ENCODE measurements at places on chromosomes 2 and 18.

DNA sequence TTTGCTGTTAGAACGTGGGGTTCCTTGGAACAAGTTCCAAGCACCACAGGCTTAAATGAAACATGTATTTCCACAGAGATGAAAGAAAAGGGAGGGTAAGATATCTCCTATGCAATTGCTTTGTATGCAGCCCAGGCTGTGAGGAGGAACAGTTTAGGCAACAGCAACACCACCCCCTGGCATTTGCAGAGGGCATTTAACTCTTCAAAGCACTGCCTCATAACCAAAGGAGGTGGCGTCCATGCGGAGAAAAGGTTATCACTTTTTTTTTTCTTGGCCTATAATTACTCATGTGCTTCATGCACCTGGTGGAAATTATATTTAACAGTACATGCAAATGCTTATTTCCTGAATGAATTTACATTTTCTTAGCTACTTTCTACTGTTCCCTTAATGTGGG, 286.0 kb downstream of the LPIN1 start:
- no peak for DNase-seq

DNA sequence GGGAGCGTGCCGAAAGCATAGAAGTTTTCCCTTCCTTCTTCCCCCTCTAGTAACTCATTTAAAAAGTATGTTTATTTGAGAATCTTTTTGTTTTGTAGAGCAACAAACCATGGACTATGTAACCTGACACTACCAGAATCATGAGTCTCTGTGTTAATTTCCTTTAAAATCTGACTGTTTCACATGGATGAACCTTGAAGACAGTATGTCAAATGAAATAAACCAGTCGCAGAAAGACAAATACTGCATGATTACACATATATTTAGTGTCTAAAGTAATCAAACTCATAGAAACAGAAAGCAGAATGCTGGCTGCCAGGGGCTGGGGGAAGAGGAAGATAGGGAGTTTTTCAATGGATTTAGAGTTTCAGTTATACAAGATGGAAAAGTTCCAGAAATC, 32.3 kb downstream of the PTPN2 start:
- DNase-seq: no peak

DNA sequence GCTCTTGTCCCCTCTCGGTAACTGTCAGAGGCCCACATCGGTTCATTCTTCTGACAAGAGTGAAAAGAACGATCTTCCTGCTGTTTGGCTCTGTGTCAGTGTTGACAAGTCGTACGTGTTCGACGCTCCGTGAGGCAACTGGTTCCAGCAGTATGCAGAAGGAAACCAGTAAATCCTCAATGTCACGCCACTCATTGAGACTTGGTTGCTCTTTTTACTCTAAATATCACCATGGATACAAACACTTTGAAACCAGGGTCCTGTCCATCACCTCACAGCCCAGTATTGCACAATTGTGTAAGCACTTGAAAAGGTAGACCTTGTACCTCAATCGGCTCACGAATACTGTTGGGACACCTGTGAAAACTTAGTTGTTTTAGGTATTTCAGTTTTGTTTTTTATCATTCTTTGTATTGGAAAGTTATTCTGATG, 136.4 kb downstream of the ZNF407 start:
- DNase-seq: no peak

DNA sequence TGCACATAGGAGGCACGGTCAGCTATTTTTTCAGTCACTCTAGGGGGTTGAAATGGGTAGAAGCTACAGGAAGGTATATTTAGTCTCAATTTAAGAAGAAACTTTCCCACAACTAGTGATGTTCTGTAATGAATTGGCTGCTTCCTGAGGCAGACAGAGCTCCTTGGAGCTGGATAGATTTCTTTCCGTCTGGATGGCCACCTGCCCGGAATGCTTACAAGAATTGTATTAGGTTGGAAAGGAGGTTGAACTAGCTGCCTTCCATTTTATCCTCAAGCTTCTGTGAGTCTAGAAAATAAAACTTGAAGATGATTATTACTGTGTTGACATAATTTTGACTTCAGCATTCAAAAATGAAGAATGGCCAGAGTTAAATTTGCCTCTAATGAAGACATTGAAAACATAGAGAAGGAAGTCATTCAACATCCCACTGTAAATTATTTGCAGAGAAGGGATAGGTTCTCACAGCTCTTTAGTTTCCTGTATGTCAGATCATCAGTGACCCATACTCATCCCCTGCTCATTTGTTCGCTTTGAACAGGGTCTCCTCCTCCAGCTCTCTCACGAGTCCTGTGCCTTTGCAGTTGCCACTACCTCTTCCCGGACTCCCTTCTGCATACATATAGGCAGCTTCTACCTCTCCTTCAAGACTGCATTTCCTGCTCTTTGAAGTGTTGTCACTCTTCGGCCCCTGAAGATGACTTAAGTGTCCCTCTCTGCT, 88.8 kb downstream of the CRIM1 start:
- no peak for DNase-seq

GRCh38 chr2:118133916-118134315, 45.6 kb downstream of the INSIG2 start:
- no peak for DNase-seq

GRCh38 chr2:177076636-177077179, 135.9 kb upstream of the HNRNPA3 start:
- DNase-seq: no peak

DNA sequence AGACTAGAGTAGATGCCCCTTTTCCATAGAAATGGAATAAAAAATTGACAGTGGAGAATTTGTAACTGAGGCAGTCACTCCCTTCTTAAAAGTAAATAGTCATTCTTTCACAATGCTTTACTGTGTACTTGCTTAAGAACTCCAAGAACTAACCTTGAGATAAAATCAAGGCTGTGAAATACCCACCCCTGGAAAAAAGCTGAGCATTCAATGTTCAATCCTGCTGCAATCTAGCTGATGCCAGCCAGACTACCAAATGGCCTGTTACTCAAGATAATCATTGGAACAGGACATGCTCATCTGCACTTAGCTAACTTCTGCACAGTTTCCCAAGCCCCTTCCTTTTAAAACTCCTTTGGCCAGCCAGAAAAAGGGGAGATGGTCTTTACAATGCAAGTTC, 367.4 kb upstream of the GULP1 start:
- no peak for DNase-seq

DNA sequence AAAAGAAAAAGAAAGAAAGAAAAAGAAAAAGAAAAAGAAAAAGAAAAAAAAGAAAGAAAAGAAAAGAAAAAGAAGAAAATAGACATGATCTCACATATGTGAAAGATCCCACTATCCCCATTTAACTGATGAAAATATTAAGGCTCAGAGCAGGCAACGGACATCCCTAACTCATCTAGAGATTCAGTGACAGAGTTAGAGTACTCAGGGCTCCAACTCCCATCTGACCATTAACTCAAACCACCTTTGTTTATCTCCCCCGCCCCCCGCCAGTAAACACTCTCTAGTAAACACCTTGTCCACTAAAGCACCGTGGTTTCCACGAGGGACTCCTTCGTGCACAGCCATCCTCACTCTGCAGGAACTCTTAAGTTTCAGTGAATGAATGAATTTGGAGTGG, 142.9 kb downstream of the TGIF1 start:
- DNase-seq: no peak

DNA sequence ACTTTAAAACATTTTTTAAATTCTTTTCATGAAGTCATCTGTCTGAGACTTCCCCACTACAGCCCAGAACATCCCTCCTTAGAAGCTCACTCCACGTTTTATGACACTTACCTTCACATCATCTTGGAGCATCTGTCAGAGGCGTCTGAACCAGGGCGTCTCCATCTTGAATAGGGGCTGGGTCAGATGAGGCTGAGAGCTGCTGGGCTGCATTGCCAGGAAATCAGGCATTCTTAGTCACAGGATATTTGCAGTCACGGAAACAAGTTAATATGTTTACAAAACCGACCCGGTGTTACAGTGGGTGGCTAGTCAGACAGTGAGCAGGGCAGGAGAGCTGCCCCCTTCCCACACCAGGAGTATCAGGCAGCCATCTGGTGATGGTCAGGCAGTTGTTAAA, 456.5 kb downstream of the FBXO15 start:
- no peak for DNase-seq

- DNase-seq: no peak
Observed at GRCh38 chr2:30265052-30266015, 34.0 kb downstream of the LBH start.

DNA sequence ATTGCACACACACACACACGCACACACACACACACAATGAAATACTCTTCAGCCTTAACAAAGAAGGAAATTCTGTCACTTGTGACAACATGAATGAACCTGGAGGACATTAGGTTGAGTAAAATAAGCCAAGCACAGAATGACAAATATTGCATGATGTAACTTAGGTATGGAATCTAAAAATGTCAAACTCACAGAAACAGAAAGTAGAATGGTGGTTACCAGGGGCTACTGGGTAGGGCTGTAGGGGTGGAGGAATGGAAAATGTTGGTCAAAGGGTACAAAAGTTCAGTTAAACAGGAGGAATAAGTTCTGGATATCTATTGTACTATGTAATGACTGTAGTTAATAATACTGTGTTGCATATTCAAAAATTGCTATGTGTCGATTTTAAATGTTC, 29.5 kb downstream of the SCN2A start:
- DNase-seq: no peak

- no peak for DNase-seq
Observed at GRCh38 chr2:102110171-102110570, 32.4 kb upstream of the IL1R1 start.

- DNase-seq: no peak
Observed at GRCh38 chr2:146124741-146125140, 1604.8 kb upstream of the ZEB2 start.

GRCh38 chr2:179107737-179108136, 57.8 kb upstream of the CCDC141 start:
- DNase-seq: no peak

DNA sequence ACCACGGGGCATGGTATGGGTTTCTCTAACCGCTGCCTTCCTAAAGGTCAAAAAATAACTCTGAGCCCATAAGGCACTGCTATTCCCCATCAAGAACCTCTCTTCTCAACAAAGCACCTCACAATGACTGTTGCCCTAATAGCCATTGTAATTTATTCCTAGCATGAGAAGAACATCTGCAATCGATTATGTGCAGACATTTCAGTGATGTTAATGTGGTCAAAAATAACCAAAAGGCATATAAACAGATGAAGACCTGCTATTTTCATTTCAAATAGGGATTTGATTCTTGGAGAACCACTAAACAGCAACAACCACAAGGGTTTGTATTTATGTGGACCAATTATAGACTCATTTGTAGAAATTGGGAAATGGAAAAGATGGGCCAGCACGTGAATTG, 356.6 kb downstream of the FBXO15 start:
- no peak for DNase-seq

DNA sequence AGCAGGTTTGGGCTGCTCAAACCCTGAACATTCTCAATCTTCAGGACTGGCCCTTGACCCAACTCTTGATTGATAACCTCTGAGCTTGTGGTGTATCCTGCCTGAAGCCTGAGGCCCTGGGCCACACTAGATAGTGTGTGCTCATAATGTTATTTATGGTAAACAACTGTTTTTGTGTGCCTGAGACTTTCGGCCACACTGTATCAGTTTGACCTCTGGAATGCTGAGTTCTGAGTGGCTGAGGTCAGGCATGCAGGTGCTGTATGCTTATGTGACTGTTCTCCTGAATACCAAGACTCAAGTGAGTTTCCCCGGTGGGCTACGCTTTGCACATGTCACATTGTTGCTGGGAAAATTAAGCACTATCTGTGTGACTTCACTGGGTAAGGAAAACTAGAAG, 82.2 kb upstream of the RMP24 start:
- DNase-seq: no peak

- no peak for DNase-seq
Observed at GRCh38 chr2:28477087-28477486, 18.8 kb upstream of the PLB1 start.

- DNase-seq: no peak
Observed at GRCh38 chr2:191777351-191777750, 69.5 kb downstream of the CAVIN2 start.

DNA sequence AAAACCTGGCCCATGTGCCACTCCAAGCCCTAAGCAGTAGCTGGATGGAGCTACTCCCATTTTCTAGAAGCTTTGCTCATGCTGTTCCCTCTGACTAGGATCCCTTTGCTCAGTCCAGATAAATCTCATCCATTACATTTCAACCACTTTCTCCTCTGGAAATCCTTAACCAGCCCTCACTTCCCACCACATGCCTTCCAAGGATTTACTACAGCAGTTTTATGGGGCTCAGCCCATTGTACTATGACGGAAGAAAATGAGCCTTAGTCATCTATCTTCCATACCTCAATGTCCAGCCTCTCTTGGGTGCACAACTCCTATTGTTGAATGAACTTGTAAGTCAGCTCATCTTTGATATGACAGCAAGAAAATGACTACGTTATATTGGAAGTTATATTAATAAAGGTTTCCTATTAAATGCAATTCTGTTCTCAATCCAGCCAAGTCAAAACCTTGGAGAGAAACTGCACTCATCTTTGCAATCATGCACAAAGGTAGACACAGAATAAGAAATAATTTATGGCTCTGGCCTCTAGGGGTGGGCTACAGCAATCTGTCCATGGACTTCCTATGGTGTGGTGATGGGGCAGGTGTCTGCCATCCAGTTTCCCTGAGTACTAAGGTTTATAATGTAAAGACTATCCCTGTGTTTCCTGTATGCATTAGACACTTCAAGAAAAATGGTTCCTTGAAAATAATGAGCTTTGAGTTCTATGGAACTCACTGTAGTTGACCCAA, 3.4 kb downstream of the B4GALT6 start:
- DNase-seq: no peak

DNA sequence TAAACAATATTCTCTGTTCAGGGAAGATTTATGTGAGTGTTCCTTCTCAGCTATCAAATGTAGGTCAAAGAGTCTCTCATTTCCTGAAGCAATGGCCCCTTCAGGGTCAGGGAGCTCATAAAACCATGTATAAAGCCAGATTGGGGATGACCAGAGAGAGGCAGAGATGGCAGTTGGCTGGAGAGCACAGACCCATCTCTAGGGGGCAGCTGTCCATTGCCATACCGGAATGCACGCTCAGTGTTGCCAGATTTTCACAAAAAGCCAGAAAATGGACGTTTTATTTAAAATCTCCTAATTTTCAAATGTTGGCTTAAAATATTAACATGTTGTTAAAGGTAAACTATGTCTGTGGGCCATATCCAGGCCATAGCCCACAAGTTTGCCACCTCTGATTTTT, 1920.7 kb upstream of the CELF4 start:
- no peak for DNase-seq

GRCh38 chr2:126382998-126383397, 273.0 kb upstream of the GYPC start:
- no peak for DNase-seq

DNA sequence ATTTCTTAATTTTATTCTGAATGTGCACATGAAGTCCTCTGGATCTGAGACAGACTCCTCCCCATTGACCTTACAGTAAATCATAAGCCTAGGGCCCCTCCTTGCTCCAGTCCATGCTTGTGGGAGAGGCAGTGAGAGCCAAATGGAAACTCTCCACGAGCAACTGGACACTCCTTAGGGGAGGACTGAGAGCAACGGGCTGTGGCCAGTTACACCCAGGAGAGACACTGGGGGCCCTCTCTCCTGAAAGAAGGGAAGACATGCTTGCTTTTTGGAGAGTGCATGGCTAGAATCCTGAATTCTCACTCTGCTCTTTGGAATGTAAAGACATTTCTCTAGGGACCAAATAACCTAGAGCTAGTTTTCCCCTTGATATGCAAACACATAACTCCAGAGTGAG, 49.0 kb upstream of the BIN1 start:
- DNase-seq: no peak
